ENCODE measurements at places on chromosomes 6 and 20. TPM values are rescaled to one million over a fixed set of nuclear protein-coding genes. Genes with fewer than 3 reads are reported as not detected.
A peak's percentile ranks its signal among the peaks of the same experiment; 100 is the strongest.

GPSM3 gene
- polyA plus RNA-seq, result 17.3 TPM

KCNK15 gene
- polyA plus RNA-seq, result not detected

PNLDC1 gene
- polyA plus RNA-seq, result 0.17 TPM

DNA sequence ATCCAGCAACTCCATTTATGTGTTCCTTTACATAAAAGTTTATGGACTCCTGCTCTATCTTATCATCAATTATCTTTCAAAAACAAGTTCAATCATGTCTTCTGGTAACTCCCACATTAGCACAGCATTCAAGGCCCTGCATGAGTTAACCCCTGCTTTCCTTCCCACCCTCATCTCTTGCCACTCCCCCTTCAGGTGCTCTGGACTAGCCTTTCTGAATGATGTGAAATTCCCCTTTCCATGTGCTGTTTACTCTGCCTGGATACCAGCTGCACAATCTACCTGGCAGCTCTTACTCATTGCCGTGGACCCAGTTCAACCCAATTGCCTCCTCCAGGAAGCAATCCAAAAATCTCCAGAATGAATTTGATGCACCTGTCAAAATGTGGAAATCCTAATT is 11.9 kb downstream of the ADGRF4 start:
- no peak for DNase-seq

- peak; percentile 72 for DNase-seq
Observed at GRCh38 chr6:6686748-6687601, 98.5 kb downstream of the LY86 start.

GRCh38 chr6:149014631-149015534 is 268.1 kb downstream of the UST start:
- DNase-seq, result peak; percentile 40

GRCh38 chr6:84836366-84836765 is 72.0 kb upstream of the TBX18 start:
- DNase-seq, result no peak

DNA sequence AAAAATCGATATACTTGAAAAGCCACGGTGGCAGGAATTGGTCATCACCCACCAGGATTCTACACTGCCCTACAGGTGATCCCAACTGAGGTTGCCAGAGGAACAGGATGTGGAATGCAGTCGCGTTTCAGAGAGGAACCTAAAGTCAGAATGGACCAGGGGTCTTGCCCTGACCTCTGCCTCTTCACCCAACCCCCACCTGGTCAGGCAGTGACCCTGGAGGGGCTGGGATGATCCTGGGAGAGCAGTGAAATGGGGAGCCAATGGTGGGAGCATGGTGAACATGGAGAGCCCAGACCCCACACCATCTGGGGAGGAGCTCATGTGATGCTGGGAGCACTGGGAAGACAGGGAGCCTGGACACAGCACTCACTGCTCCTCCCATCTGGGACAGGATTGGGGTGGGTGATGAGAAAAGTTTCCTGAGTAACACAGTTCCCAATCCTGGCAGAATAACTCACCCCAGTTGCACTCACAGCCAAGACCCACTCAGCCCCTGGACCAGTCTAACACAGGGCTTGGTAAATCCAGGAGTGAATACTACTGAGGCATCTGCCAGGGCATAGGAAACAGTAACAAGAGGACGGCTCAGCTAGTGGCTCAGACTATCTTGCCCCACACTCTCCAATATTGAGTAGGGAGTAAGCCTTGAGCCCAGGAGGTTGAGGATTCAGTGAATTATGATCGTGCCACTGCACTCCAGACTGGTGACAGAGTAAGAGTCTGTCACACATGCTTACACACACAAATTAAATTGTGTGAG is 1.7 kb upstream of the ULBP2 start:
- no peak for DNase-seq

- peak; percentile 25 for DNase-seq
Observed at GRCh38 chr6:166862287-166862977, 93.9 kb downstream of the RNASET2 start.

Data from right lung (tissue), 10 donors.